Nephron progenitor cell (in vitro differentiated cells): ENCODE measurements at places on chromosomes 12 and 14.
A peak's percentile ranks its signal among the peaks of the same experiment; 100 is the strongest.

DNA sequence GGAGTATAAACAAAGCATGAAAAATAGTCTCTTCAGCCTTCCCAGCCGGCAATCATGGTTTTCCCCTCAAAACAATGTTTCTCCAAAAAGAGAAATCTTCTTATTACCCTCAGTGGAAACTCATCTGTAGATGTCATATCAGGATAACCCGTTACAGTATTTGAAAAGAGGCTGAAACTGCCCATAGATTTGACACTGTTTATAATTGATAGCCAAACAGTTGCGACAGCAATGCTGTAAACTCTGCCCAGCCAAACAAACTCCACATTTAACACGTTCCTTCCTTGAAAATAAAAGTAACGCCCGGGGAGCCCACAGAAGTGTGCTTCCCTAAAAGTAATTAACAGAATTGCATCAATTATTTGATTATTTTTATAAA lies 201.3 kb upstream of the FOXN3 start:
- H3K4me3 ChIP-seq, result peak overlapping the region; percentile 93
- no peaks in the 10 kb centered on the region for H3K36me3 ChIP-seq
- peaks cover 88% of the 10 kb centered on the region for H3K4me1 ChIP-seq
- no peak for DNase-seq

DNA sequence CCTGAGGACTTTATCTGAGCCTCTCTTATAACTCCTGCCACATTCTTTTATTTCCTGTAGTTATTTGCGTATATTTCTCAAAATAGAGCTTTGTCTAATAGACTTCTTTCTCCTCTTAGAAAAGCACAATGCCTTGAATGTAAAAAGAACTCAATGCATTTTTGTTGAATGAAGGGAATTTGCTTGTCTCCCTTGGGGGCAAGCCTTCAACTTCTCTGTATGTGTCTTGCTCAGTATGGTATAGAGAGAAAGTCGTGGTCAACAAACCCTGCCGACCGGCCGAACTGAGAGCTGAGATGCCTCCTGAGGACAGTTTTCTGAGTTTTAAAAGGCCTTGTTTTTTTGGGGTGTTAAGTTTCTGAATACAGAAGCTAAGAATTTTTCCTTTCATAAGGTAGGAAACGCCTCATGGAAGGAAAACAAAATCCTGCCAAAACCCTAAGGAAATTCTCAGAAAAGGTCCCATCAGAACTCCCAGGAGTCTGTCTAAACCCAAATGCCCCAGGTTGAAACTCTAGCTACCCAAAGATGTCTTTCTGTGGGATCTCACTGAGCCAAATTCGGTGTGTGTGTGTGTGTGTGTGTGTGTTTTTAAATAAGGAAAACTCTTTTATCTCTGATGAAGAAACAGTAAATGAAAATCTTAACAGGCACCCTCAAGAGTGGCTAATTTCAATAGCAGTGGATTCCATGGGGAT lies 136.6 kb downstream of the C12orf75 start:
- H3K36me3 ChIP-seq, result no peaks in the 10 kb centered on the region
- no peak overlapping the region for H3K27ac ChIP-seq
- no peak for DNase-seq

- H3K27me3 ChIP-seq, result peaks cover 4% of the 10 kb centered on the region
- no peak overlapping the region for H3K4me3 ChIP-seq
- H3K36me3 ChIP-seq, result no peaks in the 10 kb centered on the region
- DNase-seq, result no peak
- no peak overlapping the region for H3K27ac ChIP-seq
Observed at GRCh38 chr12:88334271-88334670, 192.2 kb downstream of the TMTC3 start.

- peak; percentile 14 for DNase-seq
- no peaks in the 10 kb centered on the region for H3K27me3 ChIP-seq
- no peak overlapping the region for H3K4me3 ChIP-seq
- no peaks in the 10 kb centered on the region for H3K36me3 ChIP-seq
- H3K4me1 ChIP-seq, result peaks cover 27% of the 10 kb centered on the region
- H3K27ac ChIP-seq, result no peak overlapping the region
Observed at GRCh38 chr14:84254290-84254689, 1275.7 kb upstream of the FLRT2 start.

DNA sequence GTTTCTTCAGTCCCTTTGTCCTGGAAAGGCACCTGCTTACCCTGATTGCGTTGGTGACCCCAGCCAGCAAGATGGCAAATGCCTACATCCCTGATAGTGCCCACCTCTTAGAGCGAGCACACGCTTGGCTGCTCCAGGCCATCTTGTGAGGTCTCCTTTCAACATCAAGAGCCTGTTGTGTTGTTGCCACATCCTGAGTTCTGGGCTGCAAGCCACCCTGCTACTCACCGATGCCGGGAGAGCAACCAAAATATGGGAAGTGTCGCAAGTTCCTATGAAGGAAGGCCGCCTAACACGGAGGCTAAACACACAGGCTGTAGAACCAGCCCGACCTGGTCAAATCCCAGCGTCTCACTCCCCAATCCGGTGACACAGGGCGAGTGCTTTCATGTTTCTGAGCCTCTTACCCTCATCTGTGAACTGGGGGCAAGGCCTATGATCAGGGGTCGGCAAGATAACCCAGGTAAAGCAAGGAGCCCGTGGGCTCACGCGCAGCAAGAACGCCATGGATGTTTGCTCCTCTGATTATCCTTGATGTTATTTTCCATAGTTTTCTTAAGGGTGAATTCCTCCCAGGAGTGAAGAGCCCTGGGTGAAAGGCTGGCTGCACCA lies 98.4 kb downstream of the LGMN start:
- H3K4me3 ChIP-seq, result no peak overlapping the region
- peaks cover 3% of the 10 kb centered on the region for H3K27me3 ChIP-seq
- H3K4me1 ChIP-seq, result peaks cover under 1% of the 10 kb centered on the region
- H3K36me3 ChIP-seq, result no peaks in the 10 kb centered on the region

DNA sequence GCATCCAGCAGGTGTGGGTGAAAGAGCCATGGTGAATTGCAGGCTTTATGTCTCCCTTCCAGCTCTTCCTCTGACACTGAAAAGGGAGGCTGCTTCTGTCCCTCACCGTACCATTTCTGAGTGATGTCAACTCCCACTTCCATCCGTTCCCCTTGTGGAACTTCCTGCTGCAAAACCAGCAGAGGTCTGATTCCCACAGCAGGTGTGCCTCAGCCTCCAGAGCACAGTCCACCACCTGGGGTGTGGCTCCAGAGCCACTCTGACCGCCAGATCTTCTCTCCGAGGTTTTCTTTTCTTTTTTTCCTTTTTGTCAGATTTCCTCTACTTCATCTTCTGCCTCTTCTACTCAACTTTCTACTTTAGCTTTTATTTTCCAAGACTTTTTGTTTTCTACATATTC lies 62.7 kb downstream of the CDC42BPB start:
- H3K4me1 ChIP-seq, result peaks cover 14% of the 10 kb centered on the region
- no peak overlapping the region for H3K4me3 ChIP-seq
- peak overlapping the region; percentile 11 for H3K27ac ChIP-seq

GRCh38 chr12:73531752-73532151 lies 1005.9 kb upstream of the ATXN7L3B start:
- DNase-seq, result no peak
- H3K27ac ChIP-seq, result no peak overlapping the region
- no peaks in the 10 kb centered on the region for H3K4me1 ChIP-seq
- no peaks in the 10 kb centered on the region for H3K36me3 ChIP-seq

DNA sequence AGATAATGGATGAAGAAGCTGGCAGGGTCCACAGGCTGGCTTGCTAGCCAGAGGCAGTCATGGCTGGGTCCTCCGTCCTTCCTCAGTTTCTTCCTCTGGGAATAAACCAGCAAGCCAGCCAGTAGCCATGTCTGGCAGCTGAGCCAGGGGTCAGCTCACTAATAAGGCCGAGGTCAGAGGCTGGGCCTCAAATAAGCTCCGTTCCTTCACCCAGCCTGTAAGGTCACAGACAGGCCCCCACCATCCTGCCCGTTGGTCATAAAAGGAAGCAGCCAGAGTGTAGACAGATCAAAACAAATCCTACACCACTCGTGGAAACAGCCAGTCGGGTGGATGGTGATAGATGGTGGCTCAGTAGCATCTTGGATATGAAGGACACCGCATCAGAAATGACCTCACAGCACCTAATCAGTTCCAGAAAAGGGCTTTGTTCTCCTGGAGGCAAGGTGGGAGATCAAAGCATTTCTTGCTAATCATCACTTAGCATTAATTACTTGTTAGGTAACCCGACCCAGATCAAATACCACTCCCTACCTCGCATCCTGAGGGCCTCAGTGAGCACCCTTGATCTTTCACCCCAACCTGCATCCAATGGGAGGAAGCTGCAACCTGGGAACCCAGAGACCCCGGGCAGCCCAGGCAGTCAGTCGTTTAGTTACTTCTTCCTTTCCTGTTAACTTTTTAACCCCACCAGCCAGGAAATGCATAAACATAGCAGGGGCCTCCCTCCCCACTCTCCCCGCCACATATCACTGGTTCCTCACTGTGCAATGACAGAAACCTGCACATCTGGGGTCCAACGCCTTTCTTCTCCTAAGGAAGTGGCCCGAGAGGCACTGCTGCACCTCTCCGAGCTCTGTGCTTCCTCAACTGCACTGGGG lies 90.2 kb downstream of the KDM2B start:
- peak overlapping the region; percentile 62 for H3K4me3 ChIP-seq
- H3K36me3 ChIP-seq, result peaks cover 37% of the 10 kb centered on the region
- DNase-seq, result peak; percentile 53
- H3K27me3 ChIP-seq, result peaks cover 5% of the 10 kb centered on the region
- H3K27ac ChIP-seq, result peak overlapping the region; percentile 98

DNA sequence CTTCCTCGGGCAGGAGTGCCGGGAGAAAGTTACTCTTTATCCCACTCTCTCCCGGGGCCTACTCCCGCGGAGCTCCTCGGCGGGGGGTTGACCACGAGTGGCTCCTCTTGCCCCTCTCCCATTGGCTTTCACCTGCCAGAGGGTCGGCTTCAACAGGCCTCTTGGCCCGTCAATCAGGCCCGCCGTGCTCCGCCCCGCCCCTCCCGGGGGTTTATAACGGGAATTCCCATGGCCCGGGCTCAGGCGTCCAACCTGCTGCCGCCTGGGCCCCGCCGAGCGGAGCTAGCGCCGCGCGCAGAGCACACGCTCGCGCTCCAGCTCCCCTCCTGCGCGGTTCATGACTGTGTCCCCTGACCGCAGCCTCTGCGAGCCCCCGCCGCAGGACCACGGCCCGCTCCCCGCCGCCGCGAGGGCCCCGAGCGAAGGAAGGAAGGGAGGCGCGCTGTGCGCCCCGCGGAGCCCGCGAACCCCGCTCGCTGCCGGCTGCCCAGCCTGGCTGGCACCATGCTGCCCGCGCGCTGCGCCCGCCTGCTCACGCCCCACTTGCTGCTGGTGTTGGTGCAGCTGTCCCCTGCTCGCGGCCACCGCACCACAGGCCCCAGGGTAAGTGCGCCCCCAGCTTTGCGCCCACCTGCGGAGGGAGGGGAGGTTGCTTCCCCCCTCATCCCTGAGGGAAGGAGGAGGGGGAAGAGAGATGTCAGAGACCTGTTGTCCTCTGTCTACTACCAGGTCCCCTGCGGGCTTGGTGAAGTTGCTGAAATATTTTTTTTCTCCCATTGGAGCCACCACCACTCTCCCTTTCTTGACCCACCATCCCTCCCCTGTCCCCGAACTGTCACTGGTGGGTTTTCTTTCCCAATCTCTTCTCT lies at the start of gene SMOC1:
Gene SMOC1 (plus strand): TSS at position 242 of the 869 bp plus-strand sequence. CDS start 263 bp downstream, at position 505.
- H3K27me3 ChIP-seq, result peaks cover 8% of the 10 kb centered on the region
- DNase-seq, result peak; percentile 91
- H3K4me1 ChIP-seq, result peaks cover 59% of the 10 kb centered on the region
- H3K4me3 ChIP-seq, result peak within 1 kb of the TSS; percentile 95

- peaks cover 32% of the 10 kb centered on the region for H3K4me1 ChIP-seq
- peaks cover 4% of the 10 kb centered on the region for H3K27me3 ChIP-seq
- H3K4me3 ChIP-seq, result no peak overlapping the region
- no peaks in the 10 kb centered on the region for H3K36me3 ChIP-seq
Observed at GRCh38 chr14:81453166-81453766, 53.1 kb upstream of the STON2 start.

GRCh38 chr14:76080025-76080424 lies 71.7 kb upstream of the GPATCH2L start:
- DNase-seq, result no peak
- no peak overlapping the region for H3K27ac ChIP-seq
- H3K27me3 ChIP-seq, result peaks cover 3% of the 10 kb centered on the region
- peaks cover 24% of the 10 kb centered on the region for H3K36me3 ChIP-seq
- peaks cover 15% of the 10 kb centered on the region for H3K4me1 ChIP-seq

- peaks cover under 1% of the 10 kb centered on the region for H3K36me3 ChIP-seq
- no peak overlapping the region for H3K4me3 ChIP-seq
- peaks cover 18% of the 10 kb centered on the region for H3K27me3 ChIP-seq
- peaks cover 62% of the 10 kb centered on the region for H3K4me1 ChIP-seq
- H3K27ac ChIP-seq, result no peak overlapping the region
Observed at GRCh38 chr14:23569443-23570151, 2.0 kb upstream of the AP1G2 start.

GRCh38 chr12:62886796-62887195 lies 48.2 kb downstream of the PPM1H start:
- peaks cover 8% of the 10 kb centered on the region for H3K4me1 ChIP-seq
- H3K36me3 ChIP-seq, result peaks cover 12% of the 10 kb centered on the region
- no peak for DNase-seq
- no peak overlapping the region for H3K4me3 ChIP-seq
- no peak overlapping the region for H3K27ac ChIP-seq

DNA sequence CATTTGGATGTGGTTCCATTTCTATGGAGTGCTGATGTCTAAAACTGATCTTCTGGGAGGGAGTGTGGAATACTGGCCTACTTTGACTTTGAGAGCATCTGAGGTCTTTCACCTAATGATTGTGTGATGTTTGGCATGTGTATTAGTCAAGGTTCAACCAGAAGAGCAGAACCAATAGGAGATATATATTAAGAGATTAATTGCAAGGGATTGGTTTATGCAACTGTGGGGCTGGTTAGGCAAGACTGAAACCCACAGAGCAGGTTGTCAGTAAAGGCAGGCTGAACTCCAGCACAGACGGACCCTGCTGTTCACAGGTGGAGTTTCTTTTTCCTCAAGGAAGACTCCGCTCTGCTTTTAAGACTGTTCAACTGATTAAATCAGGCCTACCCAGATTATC lies 11.6 kb downstream of the BMAL2 start:
- no peaks in the 10 kb centered on the region for H3K4me1 ChIP-seq
- no peak overlapping the region for H3K27ac ChIP-seq
- peaks cover 3% of the 10 kb centered on the region for H3K27me3 ChIP-seq
- no peak for DNase-seq

DNA sequence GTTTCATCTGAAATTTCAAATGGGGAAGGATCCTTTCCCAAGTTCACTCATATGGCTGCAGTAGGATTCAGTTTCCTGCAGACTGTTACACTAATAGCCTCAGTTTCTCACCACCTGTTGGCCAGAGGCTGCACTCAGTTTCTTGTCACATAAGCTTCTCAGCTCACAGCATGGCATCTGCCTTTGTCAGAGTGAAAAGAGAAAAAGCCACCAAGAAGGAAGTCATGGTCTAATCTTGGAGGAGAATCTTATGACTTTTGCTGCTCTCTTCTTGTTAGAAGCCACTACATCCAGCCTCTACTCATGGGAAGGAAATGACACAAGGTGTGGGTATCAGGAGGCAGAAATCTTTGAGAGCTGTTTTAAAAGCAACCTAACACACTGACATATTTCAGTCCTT lies 39.4 kb upstream of the BTG1 start:
- peaks cover 10% of the 10 kb centered on the region for H3K36me3 ChIP-seq
- H3K27ac ChIP-seq, result no peak overlapping the region
- H3K4me3 ChIP-seq, result no peak overlapping the region

GRCh38 chr14:67680121-67680602 lies 5.7 kb upstream of the VTI1B start:
- DNase-seq, result no peak
- H3K27ac ChIP-seq, result no peak overlapping the region
- H3K27me3 ChIP-seq, result no peaks in the 10 kb centered on the region
- peaks cover 7% of the 10 kb centered on the region for H3K4me1 ChIP-seq
- H3K36me3 ChIP-seq, result peaks cover 71% of the 10 kb centered on the region
- no peak overlapping the region for H3K4me3 ChIP-seq
